ENCODE measurements at places on chromosomes 16 and 17.
A peak's percentile ranks its signal among the peaks of the same experiment; 100 is the strongest.

GRCh38 chr16:88957887-88958577, 19.0 kb downstream of the CBFA2T3 start:
- no peak for DNase-seq

GRCh38 chr16:31016018-31016417, 5.6 kb upstream of the STX1B start:
- no peak for DNase-seq

DNA sequence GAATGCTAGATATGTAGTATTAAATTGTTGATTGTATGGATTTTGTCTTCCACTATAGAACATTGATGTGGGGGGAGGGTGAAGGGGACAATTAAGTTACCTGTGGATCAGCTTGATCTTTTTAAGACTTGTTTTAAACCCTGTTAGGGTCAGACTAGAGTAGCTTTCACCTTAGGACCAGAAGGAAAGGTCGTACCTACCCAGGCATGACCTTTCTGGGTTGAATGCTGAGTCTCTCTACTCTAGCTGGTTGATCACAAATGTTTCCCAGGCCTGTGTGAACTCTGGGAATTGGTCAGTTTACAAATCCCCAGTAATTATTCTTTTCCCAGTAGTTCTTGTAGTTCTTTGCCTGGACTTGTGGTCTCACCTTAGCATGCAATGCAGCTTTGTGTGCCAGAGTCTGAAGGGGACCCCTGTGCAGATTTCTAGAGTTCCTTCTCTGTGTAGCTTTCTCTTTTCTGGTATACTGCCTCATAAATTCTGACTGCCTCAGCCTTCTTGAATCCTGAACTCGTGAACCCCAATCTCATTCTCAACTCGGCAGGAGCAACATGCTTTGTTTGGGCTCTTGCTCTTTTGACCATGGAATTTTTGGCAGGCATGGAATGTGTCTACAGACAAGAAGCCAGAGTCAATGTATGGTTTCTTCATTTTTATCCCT, 54.1 kb downstream of the VMP1 start:
- no peak for DNase-seq

DNA sequence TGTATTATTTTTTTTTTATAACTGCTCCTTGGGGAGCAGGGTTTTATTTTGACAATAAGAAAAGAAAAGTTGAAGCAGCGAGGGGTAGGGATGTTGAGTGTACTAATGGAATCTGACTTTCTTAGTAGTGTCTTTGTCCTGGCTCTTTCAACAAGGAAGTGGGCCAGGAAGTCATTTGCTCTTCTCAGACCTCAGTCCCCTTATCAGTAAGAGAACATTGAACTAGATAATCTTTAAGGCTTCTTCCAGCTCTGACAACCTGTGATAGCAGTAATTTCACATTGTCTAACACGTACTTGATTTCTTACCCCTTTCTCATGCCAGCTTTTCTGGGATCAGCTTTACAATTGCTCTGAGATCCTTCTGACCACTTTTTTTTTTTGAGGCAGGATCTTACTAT, 8.3 kb downstream of the LIG3 start:
- DNase-seq: no peak

DNA sequence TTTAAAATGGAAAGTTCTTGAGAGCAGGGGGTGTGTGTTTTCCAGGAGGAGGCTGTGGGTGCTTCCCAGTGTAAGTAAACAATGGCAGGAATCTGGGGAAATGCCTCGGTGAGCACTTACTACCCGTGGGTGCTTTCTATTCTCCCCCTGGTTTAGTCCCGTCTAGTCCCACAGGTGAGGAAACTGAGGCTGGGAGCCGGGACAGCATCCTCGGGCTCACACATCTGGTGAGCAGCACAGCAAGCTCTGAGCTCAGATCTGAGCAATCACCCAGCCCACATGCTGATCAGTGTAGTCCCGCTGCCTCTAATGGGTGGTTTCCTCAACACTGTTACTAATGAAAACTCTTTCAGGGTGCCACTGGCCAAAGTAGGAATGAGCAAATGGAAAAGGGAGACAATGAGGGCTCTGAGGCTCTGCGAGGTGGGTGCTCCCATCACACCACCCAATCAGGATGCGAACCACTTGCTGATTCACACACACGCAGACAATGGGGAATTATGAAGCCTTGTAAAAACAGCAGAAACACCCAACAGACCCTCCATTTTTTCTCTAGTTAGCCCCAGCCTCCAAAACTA, 202.6 kb downstream of the PARN start:
- peak; percentile 47 for DNase-seq

- no peak for DNase-seq
Measured at GRCh38 chr17:17907469-17907868, 64.7 kb downstream of the TOM1L2 start.

DNA sequence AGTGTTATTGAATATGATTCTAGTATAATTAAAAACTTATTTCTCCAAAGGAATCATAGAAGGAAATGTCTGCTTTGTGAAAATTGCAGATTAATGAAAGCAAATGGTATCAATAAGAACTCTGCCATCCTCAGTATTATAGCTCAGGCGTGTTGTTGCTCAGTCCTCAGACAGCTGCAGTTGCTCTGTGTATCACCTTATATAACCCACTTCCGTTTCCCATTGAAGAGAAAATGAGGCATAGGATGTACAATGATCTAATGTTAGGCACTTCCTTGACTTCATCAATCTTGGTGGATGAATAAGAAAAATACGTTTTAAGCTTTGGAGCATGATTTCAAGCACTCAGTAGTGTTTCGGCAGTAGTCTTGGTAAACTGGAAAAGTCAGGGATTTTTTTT, 14.1 kb downstream of the MFSD11 start:
- DNase-seq: no peak

DNA sequence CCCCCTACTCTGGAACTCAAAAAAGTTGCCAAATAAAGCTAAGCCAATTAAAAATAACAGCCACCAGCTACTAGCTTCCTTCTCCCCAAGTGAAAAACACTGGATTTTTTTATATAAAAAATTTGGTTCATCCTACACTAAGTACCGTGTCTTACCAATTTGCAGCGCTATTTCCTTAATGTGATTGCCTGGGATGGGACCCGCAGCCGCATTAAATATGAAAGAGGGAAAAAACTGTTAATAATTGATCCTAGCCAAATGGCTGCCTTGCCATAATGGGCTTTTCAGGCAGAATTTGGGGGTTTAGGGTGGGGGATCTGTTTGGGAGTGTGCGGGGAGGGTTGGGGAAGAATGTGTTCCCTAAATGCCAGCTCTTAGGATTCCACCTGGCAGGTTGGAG, 2.0 kb downstream of the HOXB9 start:
- no peak for DNase-seq

DNA sequence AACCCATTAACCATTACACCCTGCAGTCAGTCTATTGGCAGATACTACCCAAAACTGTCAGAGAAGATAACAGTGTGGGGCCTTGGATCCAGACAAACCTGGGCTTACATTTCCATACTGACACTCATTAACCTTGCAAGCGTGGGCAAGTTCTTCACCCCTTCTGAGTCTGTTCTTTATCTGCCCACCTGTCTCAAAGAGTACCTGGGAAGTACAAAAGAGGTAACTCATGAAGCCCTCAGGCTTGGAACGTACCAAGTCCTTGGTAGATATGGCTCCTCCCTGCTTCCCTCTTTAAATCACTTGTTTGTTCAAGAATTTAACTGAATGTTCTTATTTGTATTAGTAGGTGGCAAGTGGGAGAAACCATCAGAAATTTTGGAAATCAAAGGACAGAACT, 2.5 kb upstream of the IGSF6 start:
- no peak for DNase-seq

DNA sequence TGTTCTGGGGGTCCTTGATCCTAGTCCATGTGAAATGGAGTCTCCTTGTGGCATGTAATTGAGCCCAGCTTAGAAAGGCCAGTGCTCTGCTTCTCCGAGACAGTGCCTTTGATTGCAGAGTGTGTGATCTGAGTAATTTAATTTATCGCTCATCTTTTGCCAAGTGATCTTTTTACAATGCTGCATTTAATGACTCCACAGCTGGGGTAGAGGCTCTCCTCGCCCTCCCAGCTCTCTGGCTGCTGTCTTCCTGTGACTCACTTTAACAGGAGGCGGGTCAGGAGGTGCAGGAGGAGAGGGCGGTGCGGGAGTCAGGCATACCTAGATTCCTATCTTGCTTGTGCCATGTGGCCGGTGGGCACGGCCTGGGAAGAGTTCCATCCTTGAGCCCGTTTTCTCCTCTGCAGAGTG, 113.4 kb upstream of the FOXF1 start:
- DNase-seq: no peak

GRCh38 chr16:81817789-81818567, 38.9 kb downstream of the PLCG2 start:
- DNase-seq: no peak

- DNase-seq: no peak
Measured at GRCh38 chr17:46180892-46181274, 12.3 kb downstream of the KANSL1 start.

GRCh38 chr17:33113991-33114370, 122.3 kb downstream of the SPACA3 start:
- no peak for DNase-seq

DNA sequence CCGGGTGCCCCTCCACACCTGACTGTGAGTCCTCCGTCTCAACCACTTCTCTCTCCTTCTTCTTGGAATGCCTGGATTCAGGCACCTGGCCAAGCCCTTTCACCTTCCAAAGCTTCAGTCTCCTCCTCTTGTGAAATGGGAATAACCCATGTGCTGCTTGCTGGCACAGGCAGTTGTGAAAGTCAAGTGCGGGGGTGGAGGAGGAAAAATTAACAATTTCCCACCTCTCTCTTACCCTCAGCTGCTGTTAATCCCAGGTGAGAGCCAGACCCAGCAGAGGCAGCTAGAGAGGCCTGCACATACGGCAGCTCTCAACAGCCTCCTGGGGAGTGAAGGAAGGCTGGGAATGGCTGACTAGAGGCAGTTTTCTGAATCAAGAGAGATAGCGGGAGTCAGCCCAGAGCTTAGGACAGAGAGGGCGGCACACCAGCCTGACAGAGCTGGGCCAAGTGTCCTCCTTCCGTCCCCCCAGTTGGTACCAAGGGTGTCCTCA, 77.9 kb upstream of the LGALS9 start:
- no peak for DNase-seq

Measured in amygdala (tissue), 56 donors.